ENCODE measurements at places on chromosomes 11 and 22. TPM values are rescaled to one million over a fixed set of nuclear protein-coding genes. Genes with fewer than 3 reads are reported as not detected.

OSM gene
- total RNA-seq: not detected

SHISAL1 gene
- 3.1 TPM for total RNA-seq

CASP12 gene
- not detected for total RNA-seq

AQP11 gene
- 5.8 TPM for total RNA-seq

ART5 gene
- total RNA-seq: not detected

OR10A3 gene
- total RNA-seq: not detected

MYO7A gene
- 0.05 TPM for total RNA-seq

RIBC2 gene
- not detected for total RNA-seq

ANO9 gene
- total RNA-seq: not detected

NCF4 gene
- not detected for total RNA-seq

OLFML1 gene
- 0.96 TPM for total RNA-seq

EMID1 gene
- total RNA-seq: 0.24 TPM

FAM180B gene
- total RNA-seq: not detected

PDGFD gene
- total RNA-seq: 14.4 TPM

LMNTD2 gene
- 2.4 TPM for total RNA-seq

- DNase-seq: no peak
These were observed 1.5 kb downstream of the GAL start for GRCh38 chr11:68685656-68686380.

- DNase-seq: no peak
These were observed 76.9 kb upstream of the TOP3B start for GRCh38 chr22:22059291-22060002.

- no peak for DNase-seq
These were observed 207.0 kb downstream of the DDX10 start for GRCh38 chr11:108871867-108872266.

GRCh38 chr11:119121008-119121810 is at the start of gene HINFP:
Gene HINFP, plus strand, starts transcription at chr11:119121580. Its CDS starts 5,365 bp downstream, at chr11:119126945.
- DNase-seq: peak; percentile 91

DNA sequence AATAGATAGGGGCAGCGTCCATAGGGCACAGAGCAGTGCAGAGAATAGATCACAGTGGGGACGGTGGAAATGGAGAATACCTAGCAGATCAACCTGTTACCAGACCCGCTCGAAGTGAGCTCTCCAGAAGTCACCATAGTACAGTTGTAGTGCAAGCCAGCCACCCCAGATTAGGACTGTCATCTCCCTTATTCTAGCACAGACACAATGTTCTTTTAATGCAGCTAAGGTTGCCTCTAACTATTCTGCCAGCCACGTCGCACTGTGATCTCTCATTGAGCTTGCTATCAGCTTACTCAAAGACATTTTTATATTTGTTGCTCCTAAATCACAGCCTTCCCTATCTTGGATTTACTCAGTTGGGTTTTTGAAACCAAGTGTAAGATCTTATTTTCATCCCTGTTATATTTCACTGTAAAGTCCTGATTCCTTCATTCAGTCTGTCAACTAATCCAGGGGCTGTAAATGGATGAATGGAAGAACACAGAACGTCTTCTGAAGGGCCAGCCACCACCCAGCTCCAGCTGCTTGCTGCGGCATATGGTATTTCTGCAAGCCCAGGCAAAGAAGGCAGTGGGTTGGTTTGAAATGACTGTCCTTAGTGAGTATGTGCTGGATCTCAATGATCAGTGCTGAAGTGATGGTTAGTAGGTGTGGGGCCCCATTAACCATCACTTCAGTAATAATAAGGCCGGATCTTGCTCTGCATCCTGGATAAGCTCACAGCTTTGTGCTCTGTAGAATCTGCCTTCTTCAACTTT is 3.4 kb downstream of the PARVA start:
- no peak for DNase-seq

GRCh38 chr11:11577932-11578911 is 43.6 kb downstream of the GALNT18 start:
- DNase-seq: no peak

GRCh38 chr22:32528984-32529982 is 54.7 kb downstream of the FBXO7 start:
- DNase-seq: peak; percentile 64

GRCh38 chr11:128548649-128549255 is 38.6 kb downstream of the ETS1 start:
- DNase-seq: no peak

DNA sequence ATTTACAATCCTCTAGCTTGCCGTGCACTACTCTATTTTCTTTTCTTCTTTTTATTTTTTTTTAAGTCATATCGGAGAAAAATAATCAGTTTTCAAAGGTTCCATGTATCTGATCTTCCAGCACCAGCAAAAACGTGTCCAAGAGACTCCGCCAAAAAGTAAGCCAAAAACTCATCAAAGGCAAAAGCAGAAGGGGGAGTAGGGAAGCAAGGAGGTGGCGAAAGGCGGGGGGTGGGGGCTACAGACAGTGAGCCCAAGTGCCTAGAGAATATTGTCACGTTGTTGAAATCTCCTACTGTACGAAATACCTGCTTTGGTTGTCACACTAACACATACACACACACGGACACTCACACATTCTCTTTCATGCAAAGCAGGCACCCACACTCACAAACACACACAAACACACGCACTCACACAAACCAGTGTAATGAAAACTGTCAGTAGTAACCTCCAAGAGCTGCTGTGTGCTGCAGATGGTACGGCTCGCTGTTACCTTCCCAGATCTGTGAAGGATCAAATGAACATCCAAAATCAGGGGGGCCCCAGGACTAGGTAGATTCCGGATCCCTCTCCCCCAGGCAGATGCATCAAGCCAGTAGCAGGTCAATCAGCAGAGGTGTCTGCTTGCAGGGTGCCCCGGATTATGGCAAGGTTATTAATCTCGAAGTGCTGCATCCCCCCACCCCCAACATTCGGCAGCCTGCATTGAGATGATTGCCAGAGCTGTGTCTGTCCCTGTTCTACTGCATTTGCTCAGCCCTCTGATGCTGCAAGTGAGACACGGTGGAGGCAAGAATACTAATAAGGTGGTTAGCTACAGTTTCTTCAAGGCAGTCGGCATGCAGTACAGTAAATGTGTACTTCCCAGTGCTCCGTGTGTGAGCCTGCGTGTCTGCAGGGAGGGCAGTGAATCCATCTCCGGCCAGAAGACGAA is at the start of gene LRRC4C:
Gene LRRC4C, minus strand, starts transcription at position 188 of the 937 bp plus-strand sequence.
- DNase-seq: no peak

DNA sequence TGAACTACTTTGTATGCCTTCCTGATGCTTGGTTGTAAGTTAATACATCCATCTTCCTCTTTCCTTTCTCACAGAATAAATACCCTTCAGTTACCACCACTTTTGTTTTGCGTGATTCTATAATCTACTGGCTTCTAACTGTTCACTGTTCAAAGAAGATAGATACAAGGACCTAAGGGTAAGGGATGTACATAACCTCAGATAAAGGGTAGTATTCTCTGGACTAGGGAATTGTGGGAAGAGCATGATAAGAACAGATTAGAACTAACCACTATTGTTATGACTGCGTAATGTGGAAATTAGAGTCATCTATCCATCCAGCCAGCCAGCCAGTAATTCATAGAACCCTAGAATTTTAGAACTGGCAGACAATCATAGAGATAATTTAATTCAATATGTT is 36.4 kb downstream of the MAP6 start:
- DNase-seq: no peak

DNA sequence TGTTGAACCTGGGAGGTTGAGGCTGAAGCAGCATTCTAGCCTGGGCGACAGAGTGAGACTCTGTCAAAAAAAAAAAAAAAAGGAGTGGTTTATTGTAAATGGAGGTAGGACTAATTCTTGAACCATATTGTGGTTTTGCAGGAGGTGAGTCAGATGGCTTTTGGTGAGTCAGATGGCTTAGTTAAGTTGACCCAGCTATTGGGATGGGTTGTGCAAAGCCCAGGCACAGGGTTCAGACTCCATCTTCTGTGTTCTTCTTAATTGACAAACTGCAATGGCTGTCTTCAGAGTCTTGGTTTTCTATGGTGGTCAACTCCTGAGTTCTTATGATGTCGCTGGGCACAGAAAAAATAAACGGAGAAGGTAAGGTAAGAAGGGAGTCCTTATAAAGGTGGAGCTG is 182.7 kb downstream of the ADAMTS15 start:
- peak; percentile 87 for DNase-seq

GRCh38 chr22:37169406-37169805 is 18.6 kb downstream of the C1QTNF6 start:
- DNase-seq: no peak

DNA sequence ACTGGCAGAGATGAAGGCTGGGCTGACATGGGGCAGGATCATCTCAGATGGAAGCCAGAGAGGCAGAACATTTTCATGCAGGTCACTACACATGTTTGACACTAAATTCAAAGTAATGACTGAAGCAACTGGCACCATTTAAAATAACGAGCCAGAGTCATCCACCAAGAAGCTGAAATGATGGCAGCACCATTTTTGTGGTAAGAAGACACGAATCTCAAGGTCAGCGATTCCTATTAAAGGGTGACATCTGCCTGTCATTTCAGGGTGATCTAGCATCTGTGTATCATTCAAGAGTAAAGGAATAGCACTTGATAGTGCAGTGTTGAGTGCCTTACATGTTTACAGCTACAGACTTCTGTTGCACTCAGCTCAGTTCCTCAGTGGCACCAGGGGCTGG is 113.4 kb upstream of the C11orf87 start:
- no peak for DNase-seq

- DNase-seq: peak; percentile 57
These were observed 18.4 kb downstream of the SELENOO start for GRCh38 chr22:50218996-50219727.

DNA sequence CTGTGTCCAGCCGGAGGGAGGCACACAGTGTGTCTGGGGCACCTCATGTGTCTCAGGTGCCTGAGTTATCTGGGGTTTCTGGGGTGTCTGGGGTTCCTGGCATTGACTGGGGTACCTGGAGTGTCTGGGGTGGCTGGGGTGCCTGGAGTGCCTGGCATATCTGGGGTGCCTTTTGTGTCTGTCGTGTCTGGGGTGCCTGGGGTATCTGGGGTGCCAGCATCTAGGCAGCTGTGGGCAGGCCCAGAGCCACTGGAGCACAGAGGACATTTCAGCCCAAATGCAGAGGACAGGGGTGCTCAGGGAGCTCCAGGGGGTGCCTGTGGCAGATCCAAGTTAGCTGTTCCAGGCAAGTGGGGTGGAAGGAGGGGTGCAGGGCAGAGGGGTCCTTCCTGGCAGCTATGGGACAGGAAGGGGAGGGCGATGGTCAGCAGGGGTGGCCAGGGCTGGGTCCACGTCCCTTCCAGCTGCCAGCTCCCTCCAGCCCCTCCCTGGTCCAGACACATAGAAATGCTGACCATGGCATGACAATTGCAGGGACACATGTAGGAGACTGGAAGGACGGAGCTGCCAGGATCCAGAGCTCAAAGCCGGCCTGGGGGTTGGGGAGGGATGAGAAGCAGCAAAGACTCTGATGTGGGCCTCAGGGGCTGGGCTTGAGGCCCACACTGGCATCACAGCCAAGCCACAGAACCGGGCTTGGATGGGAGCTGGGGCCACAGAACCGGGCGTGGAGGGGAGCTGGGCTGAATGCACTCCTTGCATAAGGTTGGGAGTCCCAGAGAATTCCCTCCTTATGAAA is 133.0 kb downstream of the BRD1 start:
- no peak for DNase-seq

DNA sequence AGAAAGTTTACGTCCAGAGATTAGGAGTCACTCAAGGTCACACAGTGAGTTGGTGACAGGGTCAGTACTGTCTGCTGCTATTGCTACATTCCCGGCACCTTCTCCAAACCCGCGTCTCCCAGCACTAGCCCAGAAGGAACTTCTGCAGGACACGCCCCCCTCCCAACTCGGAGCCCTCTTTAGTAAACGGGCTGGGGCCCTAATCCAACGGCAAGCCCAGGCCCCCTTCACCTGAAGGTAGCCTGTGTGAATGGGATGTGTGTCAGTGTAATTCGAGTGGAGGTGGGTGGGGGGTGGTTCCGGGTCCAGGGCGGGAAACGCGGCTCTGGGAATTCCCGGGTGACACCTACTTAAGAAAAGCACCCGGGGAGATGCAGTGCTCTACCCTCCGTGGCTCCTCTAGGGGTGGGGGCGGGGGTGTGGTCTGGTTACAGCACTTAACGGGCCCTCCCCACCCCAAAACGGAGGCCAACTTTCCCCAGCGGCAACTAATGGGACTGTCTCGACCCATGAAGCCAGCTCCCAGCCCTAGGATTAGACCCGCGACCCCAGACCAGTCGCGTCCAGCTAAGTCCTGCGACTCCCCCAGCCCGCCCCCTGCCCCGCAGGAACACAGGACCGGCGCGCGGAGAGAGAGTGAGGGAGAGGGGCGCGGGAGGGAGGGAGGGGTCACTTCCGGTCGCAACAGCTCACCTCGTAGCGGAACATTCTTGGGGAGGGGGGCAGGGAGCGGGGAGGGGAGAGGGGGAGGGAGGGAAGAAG is 468 bp downstream of the PATL1 start:
- DNase-seq: peak; percentile 62

DNA sequence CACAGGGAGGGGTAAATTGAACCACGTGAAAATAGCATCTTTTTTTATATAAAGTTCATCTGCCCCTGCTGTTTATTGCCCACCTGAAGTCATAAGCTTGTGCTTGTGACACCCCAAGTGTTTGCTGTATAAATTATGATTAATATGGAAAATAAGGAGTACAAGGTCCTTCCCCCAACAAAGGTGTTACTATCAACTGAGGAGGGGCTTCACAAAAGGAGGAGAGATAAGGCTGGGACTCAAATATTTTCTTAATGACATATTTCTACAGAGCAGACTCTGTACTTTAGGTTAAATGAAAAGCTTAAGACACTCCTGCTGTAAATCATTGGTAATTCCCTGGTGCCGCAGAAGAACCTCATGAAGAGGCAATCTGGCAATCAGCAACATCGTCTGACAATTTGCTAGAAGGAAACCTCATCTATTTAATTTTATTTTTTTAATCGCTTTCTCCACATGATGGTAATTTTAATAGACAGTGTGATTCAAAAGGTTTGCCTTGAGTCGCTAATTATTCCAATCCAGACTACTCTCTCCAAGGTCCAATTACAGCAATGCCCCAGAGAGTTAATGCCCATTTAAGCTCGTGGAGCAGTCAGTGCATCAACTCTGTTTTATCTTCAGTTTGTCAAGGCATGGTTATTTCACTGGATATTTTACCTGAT is 1432.4 kb downstream of the FAM181B start:
- DNase-seq: no peak

- DNase-seq: no peak
These were observed 10.1 kb downstream of the TOB2 start for GRCh38 chr22:41436322-41437113.

DNA sequence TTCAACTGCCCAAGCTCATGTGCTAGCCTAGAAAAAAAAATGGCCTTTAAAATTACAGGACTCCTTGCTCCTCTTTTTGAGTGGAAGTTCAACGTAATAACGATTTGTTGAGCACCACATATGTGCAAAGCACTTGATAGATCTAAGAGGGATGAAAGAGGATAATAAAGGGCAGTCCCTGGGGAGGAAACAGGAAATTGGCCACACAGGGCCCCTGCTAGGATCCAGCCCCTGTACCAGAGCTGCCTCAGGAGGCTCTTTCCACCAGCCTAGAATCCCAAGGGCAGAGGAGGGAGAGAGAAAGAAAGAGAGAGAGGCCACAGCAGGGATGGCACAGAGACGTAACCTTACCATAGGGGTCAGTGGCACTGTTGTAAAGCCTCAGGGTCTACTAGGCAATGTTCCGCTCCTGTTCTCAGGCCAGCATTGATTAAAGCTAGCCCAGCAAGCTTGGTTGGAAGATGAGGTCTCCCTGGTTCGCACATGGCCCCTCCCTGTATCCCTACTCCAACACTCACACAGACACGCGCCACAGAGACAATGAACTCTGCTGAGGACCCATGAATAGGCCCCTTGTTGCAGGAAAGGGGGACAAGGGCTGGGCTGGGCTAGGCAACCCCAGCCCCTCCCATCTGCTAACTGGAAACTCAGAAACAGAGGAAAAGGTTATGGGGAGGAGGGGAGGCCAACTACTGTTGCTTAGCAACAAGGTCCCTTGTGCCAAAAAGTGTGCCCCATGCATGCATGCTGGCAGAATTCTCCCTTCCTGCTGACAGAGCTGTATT is at the start of gene TMPRSS5:
Gene TMPRSS5, minus strand, starts transcription at position 438 of the 785 bp plus-strand sequence. Its CDS starts 84 bp downstream, at position 354.
- DNase-seq: no peak
